Ammon's horn (tissue), 1 donor: ENCODE measurements at places on chromosomes 4 and X.

DNA sequence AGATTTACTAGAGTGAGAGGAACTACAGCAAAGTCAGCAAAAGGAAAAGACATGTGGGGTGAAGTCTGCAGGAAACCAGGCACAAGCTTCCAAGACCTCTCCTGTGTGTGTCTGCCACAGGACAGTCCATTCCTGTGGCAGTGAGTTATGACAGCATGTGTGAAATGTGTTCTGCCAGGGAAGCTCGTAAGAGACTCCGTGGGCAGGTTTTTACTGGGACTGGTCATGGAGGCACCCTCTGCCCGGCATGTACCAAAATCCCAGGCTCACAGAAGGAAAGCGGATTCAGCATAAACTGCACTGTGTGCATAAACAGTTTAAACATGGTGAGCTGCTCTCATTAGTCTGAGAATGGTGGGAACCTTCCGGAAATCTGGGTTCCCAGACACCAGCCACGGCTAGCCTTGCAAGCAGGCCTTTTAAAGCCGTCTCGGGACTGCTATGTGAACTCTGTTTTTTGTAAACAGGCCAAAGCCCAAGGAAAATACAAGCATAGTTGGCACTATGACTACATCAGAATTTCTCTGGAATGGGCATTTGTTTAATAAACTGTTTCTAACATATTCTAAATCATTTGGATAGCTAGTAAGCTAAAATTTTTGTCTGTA is 288.5 kb downstream of the TENM3 start:
- DNase-seq: no peak

DNA sequence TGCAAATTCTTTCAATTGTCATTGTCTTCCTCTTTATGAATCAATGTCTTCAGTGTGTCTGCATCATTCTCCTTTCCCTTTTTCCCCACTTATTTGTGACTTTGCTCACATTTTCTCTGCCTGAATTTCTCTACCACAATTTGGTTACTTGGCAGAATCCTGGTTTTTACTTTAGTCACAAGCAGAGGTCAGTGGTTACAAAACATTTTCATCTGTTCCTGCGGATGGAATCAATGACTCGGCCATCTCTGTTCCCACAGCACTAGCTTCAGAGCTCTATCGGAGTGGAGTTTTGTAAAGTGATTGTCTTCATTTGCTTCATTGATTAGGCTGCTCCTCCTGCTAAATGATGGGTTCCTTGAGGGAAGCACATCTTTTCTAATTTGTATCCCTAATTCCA is 501.3 kb upstream of the AADAT start:
- DNase-seq: no peak

DNA sequence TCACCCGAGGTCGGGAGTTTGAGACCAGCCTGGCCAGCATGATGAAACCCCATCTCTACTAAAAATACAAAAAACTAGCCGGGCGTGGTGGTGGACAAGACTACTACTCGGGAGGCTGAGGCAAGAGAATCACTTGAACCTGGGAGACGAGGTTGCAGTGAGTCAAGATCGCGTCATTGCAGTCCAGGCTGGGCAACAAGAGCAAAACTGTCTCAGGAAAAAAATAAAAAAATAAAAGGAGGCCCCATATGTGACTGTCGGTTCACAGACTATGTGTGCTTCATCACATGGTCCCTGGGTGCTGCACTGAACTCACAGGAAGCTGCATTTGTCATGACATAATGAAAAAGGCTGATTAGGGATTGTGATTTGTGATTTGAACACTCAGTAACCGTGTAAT is 6.4 kb downstream of the TRIML1 start:
- no peak for DNase-seq

- DNase-seq: no peak
These were observed 17.9 kb upstream of the CXCL11 start for GRCh38 chr4:76053730-76054129.

- DNase-seq: no peak
These were observed 1.3 kb downstream of the SULT1E1 start for GRCh38 chr4:69858690-69859089.

DNA sequence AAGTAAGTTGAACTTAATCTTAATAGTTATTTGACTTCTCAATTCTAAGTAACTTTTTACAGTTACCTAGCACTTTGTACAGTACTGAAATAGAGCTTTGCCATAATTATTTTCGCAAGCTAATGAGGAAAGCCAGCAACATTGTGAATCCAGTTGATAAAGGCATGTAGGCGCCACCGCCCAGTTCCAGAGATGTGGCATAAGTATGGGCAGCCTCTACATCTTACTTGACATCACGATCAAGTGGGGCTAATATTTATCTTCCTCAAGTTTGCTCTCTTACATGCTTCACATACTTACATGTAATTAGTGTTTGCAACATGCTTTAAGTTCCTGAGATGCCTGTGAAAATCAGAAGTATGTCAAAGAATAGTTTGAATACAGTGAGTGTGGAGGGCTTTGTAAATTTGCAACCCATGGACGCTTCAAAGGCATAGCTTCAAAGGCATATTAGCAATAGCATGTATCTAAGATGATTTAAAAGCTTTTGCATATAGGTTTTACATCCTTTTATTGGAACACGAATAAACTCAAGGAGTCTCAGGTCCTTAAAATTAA is 34.9 kb upstream of the VCX3B start:
- no peak for DNase-seq

- DNase-seq: no peak
These were observed 5.3 kb upstream of the SPOCK3 start for GRCh38 chr4:167239627-167240026.

DNA sequence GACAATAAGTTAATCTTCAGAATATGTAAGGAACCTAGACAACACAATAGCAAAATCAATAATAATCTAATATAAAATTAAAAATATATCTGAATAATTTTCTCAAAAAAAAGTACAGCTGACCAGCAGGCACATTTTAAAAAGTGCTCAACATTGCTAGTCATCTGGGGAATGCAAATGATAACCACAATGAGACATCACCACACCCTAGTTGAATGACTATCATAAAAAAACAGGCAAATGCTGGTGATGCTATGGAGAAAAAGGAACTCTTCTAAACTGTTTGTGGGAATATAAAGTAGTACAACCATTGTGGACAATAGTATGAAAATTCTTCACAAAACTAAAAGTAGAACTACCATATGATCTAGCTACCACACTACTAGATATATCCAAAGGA is 956.9 kb upstream of the NDST4 start:
- no peak for DNase-seq

GRCh38 chrX:50613846-50614245 is 143.2 kb upstream of the DGKK start:
- DNase-seq: no peak

- DNase-seq: no peak
These were observed 225.9 kb upstream of the CASK start for GRCh38 chrX:42149281-42149680.

DNA sequence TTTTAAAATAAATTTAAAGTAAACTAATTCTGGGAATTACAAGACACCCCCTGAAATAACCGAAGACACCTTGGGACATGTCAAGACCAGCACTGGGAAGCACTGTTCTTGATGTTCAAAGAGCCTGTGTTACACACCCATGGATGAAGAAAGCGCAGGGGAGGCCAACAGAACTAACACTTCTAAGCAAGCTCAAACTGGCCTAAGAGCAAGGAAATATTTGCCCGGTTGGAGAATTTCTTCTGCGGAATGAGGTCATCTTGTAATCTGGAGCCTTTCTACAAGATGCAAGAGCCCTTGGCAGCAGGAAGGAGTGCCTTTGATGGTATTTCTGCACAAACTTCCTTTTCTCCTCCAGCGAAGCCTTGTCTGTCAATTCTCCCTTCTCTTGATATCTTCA is 9.3 kb upstream of the EFHC2 start:
- no peak for DNase-seq

DNA sequence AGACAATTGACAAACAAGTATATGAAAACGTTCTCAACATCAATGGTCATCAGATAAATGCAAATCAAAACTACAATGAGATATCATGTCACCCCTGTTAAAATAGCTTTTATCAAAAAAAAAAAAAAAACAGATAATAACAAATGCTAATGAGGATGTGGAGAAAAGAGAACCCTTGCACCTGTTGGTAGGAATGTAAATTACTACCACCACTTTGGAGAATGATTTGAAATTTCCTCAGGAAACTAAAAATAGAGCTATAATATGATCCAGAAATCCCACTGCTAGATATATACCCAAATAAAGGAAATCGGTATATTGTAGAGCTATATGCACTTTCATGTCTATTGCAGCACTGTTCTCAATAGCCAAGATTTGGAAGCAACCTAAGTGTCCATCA is 470.6 kb upstream of the FSTL5 start:
- no peak for DNase-seq

- DNase-seq: peak; percentile 47
These were observed 25.2 kb upstream of the G3BP2 start for GRCh38 chr4:75698162-75698962.

- peak; percentile 40 for DNase-seq
These were observed at the start of gene ADAMTS3 for GRCh38 chr4:72568959-72569718. Gene ADAMTS3 (minus strand): TSS chr4:72569221. CDS start chr4:72568762, 459 bp downstream.

DNA sequence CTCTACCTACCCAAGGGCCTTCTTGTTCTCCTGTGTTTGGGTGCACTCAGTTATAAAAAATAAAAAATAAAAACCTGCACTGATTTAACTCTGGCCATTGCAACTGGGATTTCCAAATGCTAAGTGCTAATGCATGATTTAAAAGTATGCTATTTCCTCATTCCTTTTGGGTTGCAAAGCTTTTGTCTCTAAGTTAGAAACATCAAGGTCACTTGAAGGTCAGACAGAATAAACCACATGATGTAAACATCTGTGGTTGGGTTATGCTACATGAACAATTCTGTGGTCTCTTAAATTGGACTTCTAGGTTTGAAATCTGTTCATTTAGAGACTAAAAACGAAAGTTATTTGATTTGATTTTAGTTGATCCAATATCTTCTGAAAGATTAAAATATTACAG is 1547.4 kb upstream of the TENM3 start:
- DNase-seq: no peak

- no peak for DNase-seq
These were observed 1.9 kb downstream of the GASK1B start for GRCh38 chr4:158170691-158171561.

DNA sequence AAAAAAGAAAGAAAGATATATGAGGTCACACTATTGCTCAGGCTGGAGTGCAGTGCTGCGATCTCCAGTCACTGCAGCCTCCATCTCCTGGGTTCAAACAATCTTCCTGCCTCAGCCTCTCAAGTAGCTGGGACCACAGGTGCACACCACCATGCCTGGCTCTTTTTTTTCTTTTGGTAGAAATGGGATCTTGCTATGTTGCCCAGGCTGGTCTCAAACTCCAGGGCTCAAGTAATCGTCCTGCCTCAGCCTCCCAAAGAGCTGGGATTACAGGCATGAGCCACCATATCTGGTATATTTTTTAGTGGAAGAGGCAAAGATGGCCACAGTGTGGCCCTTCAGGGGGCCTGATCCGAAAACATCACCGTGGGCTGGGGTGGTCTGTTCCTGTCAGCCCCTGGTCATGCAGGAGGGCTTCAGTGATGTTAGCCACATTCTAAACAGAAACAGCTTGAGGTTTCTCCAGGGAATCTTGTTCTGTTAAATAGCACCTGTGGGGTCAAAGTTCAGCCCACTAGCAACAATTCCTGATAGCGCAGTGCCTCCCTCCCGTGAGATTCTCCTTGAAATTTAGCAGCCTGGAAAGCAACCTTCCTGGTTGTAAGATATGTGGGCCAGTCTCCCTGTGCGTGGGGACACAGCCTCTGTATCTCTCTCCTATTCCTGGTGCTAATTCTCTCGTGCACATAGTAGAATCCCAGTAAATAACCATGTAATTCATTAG is 7.3 kb upstream of the DHRSX start:
- DNase-seq: no peak

DNA sequence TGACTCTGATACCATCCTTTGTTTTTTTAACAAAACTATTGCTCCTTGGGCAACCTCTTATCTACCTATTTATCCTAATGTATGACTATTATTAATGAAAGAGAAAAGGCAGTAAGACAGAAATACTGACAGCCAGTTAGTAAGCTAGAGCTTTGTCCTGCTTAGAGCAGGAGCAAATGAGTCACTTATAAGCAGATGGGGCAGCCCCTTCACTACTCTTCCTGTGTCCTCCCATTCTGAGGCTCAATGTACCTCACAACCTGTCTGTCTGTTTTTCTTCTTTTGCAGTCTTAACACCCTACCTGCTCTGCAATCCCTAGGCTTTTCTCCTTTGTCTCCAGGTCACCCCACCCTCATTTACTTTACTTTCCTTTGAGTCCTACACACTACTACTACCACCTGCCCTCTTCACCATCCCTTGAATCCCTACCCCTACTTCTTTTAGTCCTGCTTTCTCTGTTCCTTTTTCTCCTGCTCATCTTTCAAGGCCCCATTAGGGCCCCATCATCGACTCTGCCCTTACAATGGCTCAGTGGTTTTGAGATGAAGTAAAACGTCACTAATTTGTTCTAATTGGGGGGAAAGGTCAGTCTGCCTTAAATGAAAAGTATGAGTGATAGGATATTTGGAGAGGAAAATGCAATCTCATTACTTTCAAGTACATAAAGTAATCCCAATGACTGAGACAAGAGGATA is 294.3 kb downstream of the GUCY2F start:
- DNase-seq: no peak

DNA sequence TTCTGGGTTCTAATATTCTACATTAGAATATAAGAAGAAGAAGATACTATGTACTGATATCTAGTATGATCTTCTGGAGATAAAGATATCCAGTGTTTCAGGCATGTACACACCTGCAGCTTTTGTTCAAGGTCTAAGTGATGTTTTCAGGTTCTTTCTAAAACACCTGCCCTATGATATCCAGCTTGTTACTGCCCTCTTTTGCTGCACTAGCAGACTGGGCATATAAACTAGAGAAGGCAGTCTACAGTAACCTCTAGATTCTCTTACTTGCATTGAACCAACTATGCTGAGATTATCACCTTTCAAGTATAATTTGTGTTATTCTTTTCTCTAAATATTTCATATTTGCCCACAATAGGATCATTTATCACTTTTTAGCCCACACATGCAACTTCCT is 1.9 kb upstream of the FRYL start:
- DNase-seq: no peak

- no peak for DNase-seq
These were observed 56.8 kb upstream of the TXK start for GRCh38 chr4:48190839-48191238.

- DNase-seq: no peak
These were observed 287.6 kb upstream of the TAPT1 start for GRCh38 chr4:16513876-16514275.
